ENCODE measurements at places on chromosomes 6 and 20.

GRCh38 chr6:6781172-6781872 lies 192.8 kb downstream of the LY86 start:
- H3K4me3 ChIP-seq, result no peak overlapping the region
- H3K4me1 ChIP-seq, result peaks cover 18% of the 10 kb centered on the region
- no peaks in the 10 kb centered on the region for H3K27me3 ChIP-seq
- no peak overlapping the region for H3K27ac ChIP-seq

- no peak for DNase-seq
- H3K4me3 ChIP-seq, result no peak overlapping the region
- no peak overlapping the region for H3K27ac ChIP-seq
- H3K27me3 ChIP-seq, result no peaks in the 10 kb centered on the region
- H3K4me1 ChIP-seq, result peaks cover 32% of the 10 kb centered on the region
Observed at GRCh38 chr6:15504040-15504495, 158.8 kb downstream of the DTNBP1 start.

- no peaks in the 10 kb centered on the region for H3K36me3 ChIP-seq
- no peak for DNase-seq
- H3K27ac ChIP-seq, result peak overlapping the region; percentile 58
- H3K4me1 ChIP-seq, result peaks cover 43% of the 10 kb centered on the region
- H3K4me3 ChIP-seq, result peak overlapping the region; percentile 70
Observed at GRCh38 chr20:57322476-57322875, 7.1 kb upstream of the SPO11 start.

GRCh38 chr6:53731866-53732636 lies 62.8 kb upstream of the LRRC1 start:
- H3K27me3 ChIP-seq, result no peaks in the 10 kb centered on the region
- peak overlapping the region; percentile 45 for H3K27ac ChIP-seq
- H3K36me3 ChIP-seq, result peaks cover 6% of the 10 kb centered on the region
- H3K4me3 ChIP-seq, result peak overlapping the region; percentile 34

DNA sequence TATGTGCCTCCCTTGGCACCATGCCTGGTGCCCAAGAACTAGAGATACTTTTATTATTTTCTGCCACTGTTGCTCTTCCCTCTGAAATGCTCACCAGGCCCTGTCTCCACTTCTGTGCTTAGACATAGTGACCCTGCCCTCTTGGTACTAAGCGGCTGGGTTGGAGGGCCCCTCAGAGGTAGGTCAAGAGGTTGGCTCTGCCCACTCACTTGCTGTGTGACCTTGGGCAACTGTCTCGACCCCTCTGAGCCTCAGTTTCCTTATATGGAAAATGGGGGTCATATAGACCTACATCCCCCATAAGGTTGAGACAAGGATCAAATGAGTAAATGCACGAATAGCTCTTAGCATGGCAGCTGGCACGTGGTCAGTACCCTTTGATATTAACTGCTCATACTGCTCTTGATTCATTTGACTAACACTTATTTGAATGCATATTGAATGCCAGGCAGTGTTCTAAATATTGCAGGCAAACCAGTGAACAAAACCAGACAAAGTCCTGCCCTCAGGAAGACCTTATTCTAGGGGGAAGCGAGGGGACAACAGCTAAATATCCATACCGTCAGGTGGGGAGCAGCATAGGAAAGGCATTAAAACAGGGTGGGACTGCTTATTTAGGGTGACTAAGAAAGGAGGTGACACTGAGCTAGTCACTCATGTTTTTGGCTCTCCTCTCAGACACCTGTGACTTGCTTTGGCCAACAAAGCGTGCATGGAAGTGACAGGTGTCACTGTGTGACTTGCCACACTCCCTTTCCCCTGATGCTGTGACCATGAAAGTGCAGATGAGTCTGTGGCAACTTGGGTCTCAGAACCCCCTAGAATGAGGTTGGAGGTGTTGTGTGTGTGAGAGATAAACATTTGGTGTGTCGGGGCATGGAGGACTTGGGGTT lies 14.3 kb upstream of the SPO11 start:
- no peak overlapping the region for H3K4me3 ChIP-seq
- H3K27me3 ChIP-seq, result no peaks in the 10 kb centered on the region
- H3K4me1 ChIP-seq, result peaks cover 13% of the 10 kb centered on the region
- no peak overlapping the region for H3K27ac ChIP-seq
- H3K36me3 ChIP-seq, result no peaks in the 10 kb centered on the region

DNA sequence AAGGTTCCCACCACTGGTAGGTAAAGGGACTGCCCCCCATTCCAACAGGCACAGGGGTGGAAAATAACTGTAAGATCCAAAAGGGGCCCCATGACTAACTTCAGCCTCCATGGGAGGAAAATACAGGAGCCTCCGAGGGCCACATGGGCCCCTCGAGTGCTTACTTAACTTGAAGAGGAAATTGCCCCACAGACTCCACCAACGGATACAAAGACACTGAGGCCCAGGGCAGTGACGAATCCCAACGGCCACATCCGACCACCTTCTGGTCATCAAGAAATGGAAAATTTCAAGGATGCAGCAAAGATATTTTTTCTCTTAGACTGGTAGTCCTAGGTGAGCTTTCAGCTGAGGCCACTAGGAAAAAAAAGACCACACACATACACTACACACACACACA lies 116.0 kb upstream of the MRPS10 start:
- peaks cover 9% of the 10 kb centered on the region for H3K4me1 ChIP-seq
- H3K36me3 ChIP-seq, result peaks cover 4% of the 10 kb centered on the region
- no peaks in the 10 kb centered on the region for H3K27me3 ChIP-seq
- no peak for DNase-seq
- H3K27ac ChIP-seq, result no peak overlapping the region
- H3K4me3 ChIP-seq, result no peak overlapping the region

GRCh38 chr6:143128681-143129015 lies 68.0 kb downstream of the AIG1 start:
- no peak overlapping the region for H3K27ac ChIP-seq
- no peak for DNase-seq
- H3K36me3 ChIP-seq, result peaks cover 8% of the 10 kb centered on the region
- no peaks in the 10 kb centered on the region for H3K4me1 ChIP-seq
- H3K4me3 ChIP-seq, result no peak overlapping the region

DNA sequence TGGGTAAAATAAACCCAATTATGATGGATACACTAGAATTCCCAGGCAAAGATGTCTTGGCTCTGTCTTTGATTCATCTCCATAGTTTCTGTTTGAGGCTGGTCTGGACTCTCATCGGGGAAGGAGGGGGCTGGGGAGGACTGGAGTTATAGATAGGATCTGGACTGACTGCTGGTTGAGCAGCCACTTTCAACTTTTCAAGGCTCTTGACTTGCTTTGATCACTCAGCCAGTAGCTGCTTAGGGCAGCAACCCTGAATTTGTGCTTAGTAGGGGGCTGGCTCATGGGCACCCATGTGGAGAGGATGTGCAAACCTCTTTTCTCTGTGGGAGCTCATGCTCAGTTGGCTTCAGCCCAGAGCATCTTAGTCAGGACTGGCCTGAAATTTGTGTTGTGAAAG lies 114.0 kb upstream of the NEDD9 start:
- no peak overlapping the region for H3K4me3 ChIP-seq
- H3K36me3 ChIP-seq, result no peaks in the 10 kb centered on the region
- H3K27me3 ChIP-seq, result peaks cover 22% of the 10 kb centered on the region
- peaks cover 7% of the 10 kb centered on the region for H3K4me1 ChIP-seq

GRCh38 chr6:90653750-90654149 lies 66.9 kb upstream of the MAP3K7 start:
- H3K4me3 ChIP-seq, result no peak overlapping the region
- no peaks in the 10 kb centered on the region for H3K36me3 ChIP-seq
- H3K27me3 ChIP-seq, result peaks cover 69% of the 10 kb centered on the region
- H3K27ac ChIP-seq, result no peak overlapping the region

DNA sequence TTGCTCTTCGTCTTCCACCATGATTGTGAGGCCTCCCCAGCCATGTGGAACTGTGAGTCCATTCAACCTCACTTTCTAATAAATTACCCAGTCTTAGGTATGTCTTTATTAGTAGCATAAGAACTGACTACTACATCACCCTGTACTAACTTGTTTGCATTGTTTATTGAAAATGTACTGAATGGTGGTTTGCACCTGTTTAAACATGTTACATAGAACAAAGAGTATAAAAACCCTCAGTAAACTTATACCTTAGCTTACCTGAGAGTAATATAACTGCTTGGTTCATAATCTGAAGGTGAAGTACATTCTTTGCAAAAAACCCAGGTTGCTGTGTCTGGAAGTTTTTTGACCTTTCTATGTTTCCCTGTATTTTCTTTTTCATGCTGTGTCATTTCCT lies 777.8 kb downstream of the TBC1D32 start:
- H3K36me3 ChIP-seq, result no peaks in the 10 kb centered on the region
- DNase-seq, result no peak
- no peaks in the 10 kb centered on the region for H3K4me1 ChIP-seq
- no peak overlapping the region for H3K27ac ChIP-seq
- no peaks in the 10 kb centered on the region for H3K27me3 ChIP-seq

- peaks cover 22% of the 10 kb centered on the region for H3K4me1 ChIP-seq
- H3K27ac ChIP-seq, result peak overlapping the region; percentile 17
- H3K27me3 ChIP-seq, result peaks cover 2% of the 10 kb centered on the region
- H3K36me3 ChIP-seq, result peaks cover 5% of the 10 kb centered on the region
- no peak overlapping the region for H3K4me3 ChIP-seq
- no peak for DNase-seq
Observed at GRCh38 chr6:5723841-5724691, 282.7 kb downstream of the NRN1 start.

- H3K36me3 ChIP-seq, result no peaks in the 10 kb centered on the region
- no peaks in the 10 kb centered on the region for H3K27me3 ChIP-seq
- no peak for DNase-seq
- H3K4me1 ChIP-seq, result peaks cover 15% of the 10 kb centered on the region
- no peak overlapping the region for H3K4me3 ChIP-seq
- peak overlapping the region; percentile 47 for H3K27ac ChIP-seq
Observed at GRCh38 chr20:54110457-54110856, 40.1 kb upstream of the BCAS1 start.

- DNase-seq, result no peak
- H3K36me3 ChIP-seq, result no peaks in the 10 kb centered on the region
- H3K27me3 ChIP-seq, result peaks cover 14% of the 10 kb centered on the region
- peak overlapping the region; percentile 11 for H3K27ac ChIP-seq
- H3K4me3 ChIP-seq, result no peak overlapping the region
- peaks cover 5% of the 10 kb centered on the region for H3K4me1 ChIP-seq
Observed at GRCh38 chr6:134161041-134161440, 108.6 kb upstream of the SLC2A12 start.

GRCh38 chr6:84772428-84773132 lies 8.2 kb upstream of the TBX18 start:
- H3K4me3 ChIP-seq, result peak overlapping the region; percentile 88
- DNase-seq, result no peak
- peaks cover 5% of the 10 kb centered on the region for H3K4me1 ChIP-seq
- H3K27me3 ChIP-seq, result peaks cover 94% of the 10 kb centered on the region
- H3K27ac ChIP-seq, result peak overlapping the region; percentile 26
- no peaks in the 10 kb centered on the region for H3K36me3 ChIP-seq

DNA sequence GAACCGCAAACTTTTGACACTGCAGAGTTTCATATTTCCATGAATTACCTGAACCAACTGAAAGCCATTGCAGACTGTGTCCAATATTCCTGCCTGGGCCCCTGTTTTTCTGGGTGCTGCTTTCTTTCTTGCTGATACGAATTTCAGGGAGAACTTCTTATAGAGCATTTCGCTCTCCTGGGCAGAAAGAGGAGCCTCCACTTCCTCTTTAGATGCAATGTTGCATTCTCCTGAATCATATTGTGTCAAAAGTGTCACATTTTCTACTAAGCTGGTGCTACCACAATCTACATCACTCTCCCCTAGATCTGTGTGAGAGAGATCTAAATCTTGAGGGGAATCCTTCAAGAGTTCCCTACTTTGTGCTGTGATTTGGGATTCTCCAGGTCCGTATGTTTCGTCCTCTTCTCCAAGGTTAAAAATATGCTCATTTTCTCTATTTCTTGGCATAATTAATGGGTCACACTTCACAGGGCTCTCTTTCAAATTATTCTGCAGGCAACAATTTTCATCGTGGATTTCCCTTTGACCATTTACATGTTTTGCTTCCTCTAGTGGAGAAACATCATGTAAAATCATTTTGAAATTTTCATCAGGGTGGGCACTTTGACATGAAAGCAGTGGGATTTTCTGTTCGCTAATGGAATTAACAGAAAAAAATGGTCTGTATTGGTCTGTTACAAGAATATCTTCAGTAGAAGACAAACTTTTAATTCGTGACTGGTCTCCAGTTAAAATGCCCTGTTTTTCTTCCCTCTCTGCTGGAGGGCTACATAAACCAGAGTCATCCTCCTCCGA lies 102.3 kb downstream of the DST start:
- peaks cover 9% of the 10 kb centered on the region for H3K36me3 ChIP-seq
- no peaks in the 10 kb centered on the region for H3K27me3 ChIP-seq
- no peak overlapping the region for H3K4me3 ChIP-seq
- H3K27ac ChIP-seq, result no peak overlapping the region
- H3K4me1 ChIP-seq, result peaks cover 13% of the 10 kb centered on the region
- no peak for DNase-seq

DNA sequence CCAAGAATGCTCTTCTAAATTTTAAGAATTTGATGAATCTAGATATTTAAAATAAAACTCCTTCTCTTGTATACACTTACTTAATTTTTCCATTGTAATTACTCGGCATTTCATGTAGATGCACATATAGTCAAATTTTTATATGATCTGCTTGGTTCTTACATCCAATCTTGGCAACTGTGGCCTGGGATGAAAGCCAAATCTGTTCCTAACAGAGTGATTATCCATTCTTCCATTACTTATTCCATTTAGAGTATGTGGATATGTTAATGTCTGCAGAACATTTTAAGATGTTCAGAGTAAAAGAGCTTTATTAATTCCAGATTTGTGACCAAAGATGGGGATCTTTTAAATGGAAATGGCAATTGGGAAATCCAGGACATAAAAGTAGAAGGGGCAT lies 144.1 kb upstream of the PDE7B start:
- no peak overlapping the region for H3K27ac ChIP-seq
- no peaks in the 10 kb centered on the region for H3K27me3 ChIP-seq
- H3K36me3 ChIP-seq, result no peaks in the 10 kb centered on the region

DNA sequence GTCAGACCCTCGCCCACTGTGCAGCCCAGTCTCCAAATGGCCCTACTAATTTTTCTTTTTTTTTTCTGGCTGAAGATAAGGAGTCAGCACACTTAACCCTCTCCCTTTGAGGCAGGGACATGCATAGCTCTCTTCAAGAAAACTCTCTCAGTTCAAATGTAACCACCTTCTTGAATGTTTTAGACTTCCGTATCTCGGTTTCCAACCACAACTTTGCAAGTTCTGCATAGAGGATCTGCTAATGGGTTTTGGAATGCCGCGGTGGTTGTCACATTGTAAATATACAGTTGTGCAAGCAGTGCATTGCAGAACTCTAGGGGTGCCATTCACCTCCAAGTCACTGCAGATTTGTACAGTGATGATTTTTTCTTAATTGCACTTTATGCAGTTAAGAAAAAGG lies 59.4 kb upstream of the SLC35B3 start:
- H3K27ac ChIP-seq, result no peak overlapping the region
- no peaks in the 10 kb centered on the region for H3K36me3 ChIP-seq
- no peak overlapping the region for H3K4me3 ChIP-seq
- no peaks in the 10 kb centered on the region for H3K27me3 ChIP-seq
- H3K4me1 ChIP-seq, result no peaks in the 10 kb centered on the region
